ENCODE measurements at places on chromosomes 7 and 10.

DNA sequence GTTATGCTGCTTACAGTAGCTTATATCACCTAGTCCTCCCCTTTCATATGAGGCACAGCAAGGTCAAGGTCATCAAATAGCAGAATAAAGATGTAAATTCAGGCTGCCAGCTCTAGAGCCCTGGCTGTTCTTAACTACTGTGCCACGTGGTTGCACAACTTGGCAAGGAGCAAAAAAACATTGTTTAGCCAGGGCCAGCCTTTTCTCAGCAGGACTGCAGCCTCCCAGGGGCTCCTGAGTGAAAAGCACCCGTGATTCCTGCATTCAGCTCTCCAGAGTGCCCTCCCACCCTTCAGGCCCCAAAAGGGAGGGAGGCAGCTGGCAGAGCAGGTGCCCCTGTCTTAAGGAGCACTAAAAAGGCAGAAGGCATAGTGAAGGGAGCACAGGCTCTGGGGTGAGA, 31.8 kb upstream of the TM9SF3 start:
- DNase-seq = no peak

- DNase-seq = no peak
Measured at GRCh38 chr10:16965740-16966447, 148.7 kb upstream of the RSU1 start.

- no peak for DNase-seq
Measured at GRCh38 chr10:19178675-19179074, 130.1 kb downstream of the MALRD1 start.

GRCh38 chr10:101256387-101256786, 27.1 kb upstream of the LBX1 start:
- DNase-seq = no peak

DNA sequence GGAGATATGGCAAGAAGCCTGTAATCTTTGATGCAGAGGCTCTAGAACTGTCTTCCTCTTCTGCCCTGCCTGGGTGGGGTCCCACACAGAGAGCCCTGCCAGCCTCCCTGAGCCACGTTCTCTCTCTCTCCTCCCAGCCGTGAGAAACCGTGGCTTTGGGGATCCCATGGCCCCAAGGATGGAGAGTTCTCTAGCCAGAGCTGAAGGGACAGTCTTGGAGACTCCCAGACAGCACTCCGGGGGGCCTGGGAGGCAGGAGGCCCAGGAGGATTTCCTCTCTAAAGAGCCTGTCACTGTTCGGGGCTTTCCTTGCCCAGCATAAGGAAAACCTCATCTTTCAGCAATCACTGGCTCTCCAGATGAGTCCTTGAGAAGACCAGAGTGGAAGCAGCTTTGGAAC, 227.1 kb downstream of the ARHGAP12 start:
- no peak for DNase-seq

- DNase-seq = no peak
Measured at GRCh38 chr7:97090761-97091353, 26.6 kb upstream of the SDHAF3 start.

DNA sequence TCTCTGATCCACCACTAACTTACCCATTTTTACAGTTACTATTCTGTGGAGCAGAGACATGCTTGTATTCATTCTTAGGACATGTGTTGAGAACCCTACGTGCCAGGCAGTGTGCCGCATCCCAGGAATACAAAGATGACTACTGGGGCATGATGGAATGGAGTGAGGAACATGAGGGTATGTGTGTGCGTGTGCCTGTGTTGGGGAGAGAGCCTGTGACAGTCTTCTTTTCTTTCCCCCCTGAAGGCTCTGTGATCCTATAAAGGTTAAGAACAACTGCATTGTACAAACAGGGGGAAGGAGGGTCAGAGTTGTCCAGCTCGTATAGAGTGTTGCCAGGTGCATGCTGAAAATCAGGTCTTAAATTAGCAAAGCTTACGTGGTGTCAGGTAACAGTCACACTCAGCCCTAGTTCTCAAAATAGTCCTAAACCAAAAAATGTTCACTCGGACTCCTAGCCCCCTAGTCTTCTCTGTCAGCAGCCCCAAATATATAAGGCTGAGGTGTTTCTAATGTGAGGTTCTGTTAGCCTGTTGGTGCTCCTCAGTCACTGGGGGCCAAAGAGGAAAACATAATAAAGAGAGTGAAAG, 161.9 kb downstream of the CELF2 start:
- DNase-seq = no peak

GRCh38 chr7:81298951-81299666, 380.3 kb upstream of the SEMA3C start:
- DNase-seq = no peak

DNA sequence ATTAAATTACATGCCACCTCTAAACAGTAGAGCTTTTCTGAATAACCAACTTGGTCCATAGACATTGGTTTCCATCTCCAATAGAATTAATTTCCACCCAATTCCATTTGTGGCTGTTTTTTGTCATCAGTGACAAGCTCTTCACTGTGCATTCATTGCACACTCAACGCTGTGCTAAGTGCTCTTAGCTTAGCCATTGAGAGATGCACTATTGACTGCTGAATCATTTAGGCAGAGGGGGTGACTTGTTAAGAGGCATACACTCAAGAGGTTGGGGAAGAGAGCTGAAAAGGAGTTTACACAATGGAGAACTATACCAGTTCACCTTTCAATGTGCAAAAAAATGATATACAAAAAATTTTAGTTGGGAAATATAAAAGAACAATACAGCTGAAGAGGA, 31.9 kb upstream of the CBLL1 start:
- peak; percentile 39 for DNase-seq

- no peak for DNase-seq
Measured at GRCh38 chr7:30671793-30672465, 10.3 kb downstream of the CRHR2 start.

GRCh38 chr7:39720586-39720985, 97.2 kb downstream of the RALA start:
- DNase-seq = no peak

- no peak for DNase-seq
Measured at GRCh38 chr7:22125436-22125835, 179.7 kb upstream of the CDCA7L start.

DNA sequence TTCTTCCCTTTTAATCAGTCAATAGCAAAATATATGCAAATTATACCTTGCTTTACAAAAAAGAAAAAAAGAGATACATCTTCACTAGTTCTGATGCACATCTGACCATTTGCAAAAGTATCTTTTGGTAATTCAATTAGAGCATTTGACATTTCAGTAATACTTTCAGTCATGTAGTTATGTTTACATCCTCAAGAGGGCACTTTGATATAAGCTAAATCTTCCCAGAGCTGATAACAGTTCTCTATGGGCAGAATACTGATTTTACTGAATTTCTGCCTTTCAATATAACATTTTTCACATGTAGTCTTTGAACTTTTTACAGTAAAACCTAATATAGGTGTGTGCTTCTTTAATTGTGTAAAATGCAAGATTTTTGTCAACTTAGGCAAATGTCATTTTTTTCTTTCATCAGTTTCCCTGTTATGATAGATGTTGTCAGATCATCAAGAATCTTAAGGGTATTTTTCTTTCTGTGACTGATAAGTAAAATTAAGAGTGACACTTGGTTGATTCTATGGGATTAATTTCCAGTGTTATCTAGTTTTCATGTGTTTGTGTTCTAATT, 703.5 kb upstream of the SEMA3D start:
- peak; percentile 24 for DNase-seq

DNA sequence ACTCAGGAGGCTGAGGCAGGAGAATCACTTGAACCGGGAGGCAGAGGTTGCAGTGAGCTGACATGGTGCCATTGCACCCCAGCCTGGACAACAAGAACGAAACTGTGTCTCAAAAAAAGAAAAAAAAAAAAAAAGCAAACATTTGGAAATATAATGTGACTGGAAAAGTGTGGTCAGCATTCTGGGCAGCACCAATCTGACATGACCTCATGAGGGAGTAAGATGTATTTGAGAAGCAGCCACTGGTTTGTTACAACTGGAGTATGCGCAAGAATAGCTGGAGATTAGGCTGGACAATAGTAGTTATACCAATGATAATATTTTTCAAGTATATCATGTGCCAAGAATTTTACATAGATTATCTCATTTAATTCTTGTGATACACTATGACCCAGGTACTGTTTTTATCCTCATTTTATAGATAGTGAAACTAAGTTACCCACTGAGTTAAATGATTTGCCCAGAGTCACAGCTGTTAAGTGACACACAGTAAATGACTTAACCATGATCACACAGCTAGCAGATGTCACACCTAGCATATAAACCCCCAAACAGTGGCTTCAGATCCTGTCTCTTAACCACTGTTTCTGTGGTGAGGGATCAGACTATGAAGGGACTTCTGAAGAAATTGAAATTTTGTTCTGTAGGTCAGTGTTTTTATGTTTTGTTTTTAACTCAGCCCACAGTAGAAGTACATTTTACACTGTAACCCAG, 11.1 kb downstream of the MCU start:
- no peak for DNase-seq

DNA sequence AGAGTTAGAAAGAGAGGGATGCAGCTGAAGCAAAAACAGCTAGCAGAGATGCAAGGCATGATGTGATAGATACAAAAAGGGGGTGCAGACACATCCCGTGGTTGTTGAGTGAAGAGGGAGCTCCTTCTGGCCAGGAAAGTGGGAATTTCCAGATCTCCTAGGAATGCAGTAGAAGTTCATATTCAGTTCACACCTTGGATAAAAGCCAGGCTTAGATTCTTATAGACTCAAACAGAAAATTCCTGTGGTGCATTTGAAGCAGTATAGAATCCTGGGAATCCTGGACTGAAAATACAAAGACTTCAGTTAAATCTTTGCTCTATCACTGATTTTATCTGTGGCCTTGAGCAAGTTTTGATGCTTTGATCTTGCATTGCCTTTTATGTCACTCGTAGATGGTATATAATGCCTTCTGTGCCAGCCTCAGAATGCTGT, 33.9 kb downstream of the SGPL1 start:
- DNase-seq = no peak

DNA sequence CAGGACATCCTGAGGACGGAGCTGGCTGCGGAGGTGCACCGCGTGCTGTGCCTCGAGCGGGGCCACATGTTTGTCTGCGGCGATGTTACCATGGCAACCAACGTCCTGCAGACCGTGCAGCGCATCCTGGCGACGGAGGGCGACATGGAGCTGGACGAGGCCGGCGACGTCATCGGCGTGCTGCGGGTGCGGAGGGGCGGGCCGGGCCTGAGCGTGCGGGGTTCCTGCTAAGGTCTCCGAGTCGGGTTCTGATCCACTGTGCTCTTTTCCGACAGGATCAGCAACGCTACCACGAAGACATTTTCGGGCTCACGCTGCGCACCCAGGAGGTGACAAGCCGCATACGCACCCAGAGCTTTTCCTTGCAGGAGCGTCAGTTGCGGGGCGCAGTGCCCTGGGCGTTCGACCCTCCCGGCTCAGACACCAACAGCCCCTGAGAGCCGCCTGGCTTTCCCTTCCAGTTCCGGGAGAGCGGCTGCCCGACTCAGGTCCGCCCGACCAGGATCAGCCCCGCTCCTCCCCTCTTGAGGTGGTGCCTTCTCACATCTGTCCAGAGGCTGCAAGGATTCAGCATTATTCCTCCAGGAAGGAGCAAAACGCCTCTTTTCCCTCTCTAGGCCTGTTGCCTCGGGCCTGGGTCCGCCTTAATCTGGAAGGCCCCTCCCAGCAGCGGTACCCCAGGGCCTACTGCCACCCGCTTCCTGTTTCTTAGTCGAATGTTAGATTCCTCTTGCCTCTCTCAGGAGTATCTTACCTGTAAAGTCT, 10.4 kb downstream of the ATG9B start:
- peak; percentile 16 for DNase-seq

DNA sequence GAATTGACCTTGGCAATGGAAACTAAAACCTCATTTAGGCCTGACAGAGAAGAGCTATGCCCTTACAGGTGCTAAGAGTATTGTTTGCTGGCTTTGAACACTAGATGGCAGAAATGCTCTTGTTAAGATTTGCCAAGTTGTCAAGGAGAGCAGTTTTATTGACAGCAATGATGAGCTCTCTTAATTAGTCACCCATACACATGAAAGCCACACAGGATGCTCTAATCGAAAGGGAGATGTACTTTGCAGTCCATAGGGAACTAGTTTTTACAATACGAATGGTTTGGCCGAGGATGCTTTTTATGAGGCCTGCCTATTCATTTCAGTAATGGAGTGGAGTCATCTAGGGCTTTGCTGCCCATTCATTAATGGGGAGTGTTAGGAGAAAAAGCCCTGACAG, 45.4 kb upstream of the MBL2 start:
- DNase-seq = no peak

GRCh38 chr10:71726580-71727104, 7.1 kb upstream of the C10orf105 start:
- no peak for DNase-seq

- no peak for DNase-seq
Measured at GRCh38 chr10:5987747-5988146, 10.4 kb upstream of the IL15RA start.

DNA sequence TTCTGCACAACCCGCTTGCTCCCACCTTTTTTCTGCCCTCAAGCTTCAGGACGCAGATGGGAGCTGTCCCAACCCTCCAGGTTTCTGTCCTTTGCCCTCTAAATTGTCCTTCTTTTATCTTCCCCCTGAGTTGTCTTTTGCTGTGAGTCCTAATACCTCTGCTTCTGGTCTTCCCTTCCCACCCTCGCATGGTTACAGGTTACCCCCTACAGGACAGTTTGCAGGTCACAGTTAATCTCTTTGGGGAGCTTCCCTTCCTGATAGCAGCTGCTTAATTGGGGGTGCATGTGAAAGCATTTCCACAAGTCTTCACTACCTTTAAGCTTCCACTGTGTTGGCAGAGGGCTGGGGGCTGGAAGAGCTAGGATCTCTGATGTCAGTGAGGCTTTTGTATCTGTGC, 121.5 kb upstream of the CXCL12 start:
- DNase-seq = no peak

GRCh38 chr10:87551326-87551725, 46.6 kb downstream of the MINPP1 start:
- DNase-seq = no peak

DNA sequence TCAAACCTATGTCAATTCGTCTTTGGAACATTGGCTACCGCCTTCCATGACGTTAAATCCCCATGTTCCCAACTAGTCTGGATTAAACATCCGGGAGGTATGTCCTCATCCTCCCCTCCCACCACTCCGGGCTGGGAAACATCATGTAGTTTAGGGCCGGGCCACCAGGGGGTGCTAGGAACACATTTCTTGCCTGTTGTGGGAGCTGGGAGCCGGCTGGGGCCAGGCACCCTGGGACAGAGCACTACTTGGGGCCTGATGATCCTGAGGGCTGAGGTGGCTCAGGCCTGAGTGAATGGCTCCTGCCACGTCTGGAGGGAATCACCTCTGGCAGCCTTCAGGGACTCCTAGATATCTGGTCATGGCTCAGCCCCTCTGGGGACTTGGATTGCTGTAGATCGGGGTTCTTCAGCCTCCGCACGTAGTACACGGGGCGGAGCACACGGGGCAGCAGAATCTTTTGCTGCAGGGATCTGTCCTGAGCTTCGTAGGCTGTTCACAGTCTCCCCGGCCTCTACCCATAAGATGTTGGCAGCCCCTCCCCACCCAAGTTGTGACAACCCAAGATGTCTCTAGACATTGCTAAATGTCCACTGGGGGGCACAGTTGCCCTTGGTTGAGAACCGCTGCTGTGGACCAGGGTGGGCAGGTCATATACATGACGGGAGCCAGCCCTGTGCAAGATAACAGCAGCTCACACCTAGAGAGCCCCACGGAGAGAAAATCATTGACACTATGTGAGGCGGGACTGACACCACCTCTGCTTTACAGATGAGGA, 141.2 kb upstream of the ZNF716 start:
- DNase-seq = no peak

All from NCI-H1105 (cell line).